Jurkat, Clone E6-1 (cell line): ENCODE measurements at places on chromosomes 3 and 15.

- no peak for DNase-seq
These were observed 50.9 kb upstream of the ZDHHC23 start for GRCh38 chr3:113896930-113897329.

GRCh38 chr3:113241292-113242095 is 30.1 kb downstream of the BOC start:
- DNase-seq: peak; percentile 8

DNA sequence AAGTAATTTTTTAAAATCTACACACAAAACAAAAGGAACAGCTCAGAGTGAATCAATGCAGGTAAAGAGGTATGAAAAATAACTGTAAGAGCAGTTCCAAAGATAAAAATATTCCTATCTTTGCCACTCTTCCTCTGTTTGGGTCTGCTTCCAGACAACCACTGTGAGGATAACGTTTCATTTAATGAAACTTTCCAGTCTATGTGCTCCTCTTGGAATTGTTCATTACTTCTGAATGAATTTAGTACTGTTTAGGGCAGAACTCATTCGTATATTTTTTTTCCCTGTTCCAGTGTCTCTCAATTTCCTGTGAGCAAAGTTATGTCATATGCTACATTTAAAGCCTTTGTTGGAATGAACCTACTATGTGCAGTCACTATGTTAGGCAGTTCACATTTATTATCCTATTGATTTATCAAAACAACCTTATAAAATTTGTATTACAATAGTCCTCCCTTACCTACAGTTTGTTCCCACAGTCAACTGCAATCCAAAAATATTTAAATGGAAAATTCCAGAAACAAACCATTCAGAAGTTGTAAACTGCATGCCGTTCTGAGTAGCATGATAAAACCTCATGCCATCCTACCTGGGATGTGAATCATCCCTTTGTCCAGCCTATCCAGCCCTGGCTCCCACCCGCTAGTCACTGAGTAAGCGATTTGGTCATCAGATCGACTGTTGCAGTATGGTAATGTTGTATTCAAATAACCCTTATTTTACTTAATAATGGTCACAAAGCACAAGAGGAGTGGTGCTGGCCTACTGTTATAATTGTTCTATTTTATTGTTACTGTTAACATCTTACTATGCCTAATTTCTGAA is 98.1 kb downstream of the TMCC1 start:
- DNase-seq: no peak

- no peak for DNase-seq
These were observed 11.0 kb downstream of the TMED3 start for GRCh38 chr15:79321876-79322275.

GRCh38 chr3:150172356-150172755 is 201.7 kb upstream of the PFN2 start:
- no peak for DNase-seq

DNA sequence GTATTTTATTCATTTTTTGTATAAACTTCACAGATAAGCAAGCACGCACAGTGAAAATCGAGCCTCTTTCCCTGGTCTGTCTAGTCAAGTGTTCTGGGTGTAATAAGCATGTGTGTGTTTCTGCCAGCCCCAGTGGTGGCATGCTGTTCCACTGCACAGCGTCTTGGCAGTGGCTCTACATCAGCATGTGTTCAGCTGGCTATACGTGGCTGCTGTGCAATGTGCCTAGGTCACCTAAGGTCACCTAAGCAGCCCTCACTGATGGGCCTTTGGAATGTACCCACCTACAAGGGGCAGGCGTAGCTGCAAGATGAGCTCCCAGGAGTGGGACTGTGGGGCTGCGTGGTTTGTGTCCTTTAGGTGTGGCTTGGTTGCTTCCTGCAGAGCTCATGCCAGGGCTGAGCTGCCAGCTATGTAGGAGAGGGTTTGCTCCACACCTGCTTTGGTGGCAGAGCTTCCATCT is 4.9 kb downstream of the LIMD1 start:
- DNase-seq: peak; percentile 71

GRCh38 chr15:90553248-90553745 is 23.6 kb downstream of the CRTC3 start:
- DNase-seq: no peak

GRCh38 chr3:82157952-82158351 is 396.5 kb upstream of the GBE1 start:
- no peak for DNase-seq

DNA sequence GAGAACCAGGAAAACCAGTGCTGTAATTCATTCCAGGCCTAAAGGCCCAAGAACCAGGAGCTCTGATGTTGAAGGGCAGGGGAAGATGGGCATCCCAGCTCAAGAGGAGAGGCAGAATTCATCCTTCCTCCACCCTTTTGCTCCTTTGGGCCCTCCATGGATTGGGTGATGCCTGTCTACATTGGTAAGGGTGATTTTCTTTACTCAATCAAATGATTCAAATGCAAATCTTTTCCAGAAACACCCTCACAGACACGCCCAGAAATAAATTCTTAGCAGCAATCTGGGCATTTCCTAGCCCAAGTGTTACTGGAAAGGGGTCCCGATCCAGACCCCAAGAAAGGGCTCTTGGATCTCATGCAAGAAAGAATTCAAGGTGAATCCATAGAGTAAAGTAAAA is 17.6 kb upstream of the APOD start:
- no peak for DNase-seq

GRCh38 chr3:114363554-114364202 is 69.8 kb downstream of the TIGIT start:
- DNase-seq: no peak
